ENCODE measurements at places on chromosomes 12 and 14.
A peak's percentile ranks its signal among the peaks of the same experiment; 100 is the strongest.

- DNase-seq = no peak
These were observed 288.2 kb downstream of the PAWR start for GRCh38 chr12:79402606-79403005.

DNA sequence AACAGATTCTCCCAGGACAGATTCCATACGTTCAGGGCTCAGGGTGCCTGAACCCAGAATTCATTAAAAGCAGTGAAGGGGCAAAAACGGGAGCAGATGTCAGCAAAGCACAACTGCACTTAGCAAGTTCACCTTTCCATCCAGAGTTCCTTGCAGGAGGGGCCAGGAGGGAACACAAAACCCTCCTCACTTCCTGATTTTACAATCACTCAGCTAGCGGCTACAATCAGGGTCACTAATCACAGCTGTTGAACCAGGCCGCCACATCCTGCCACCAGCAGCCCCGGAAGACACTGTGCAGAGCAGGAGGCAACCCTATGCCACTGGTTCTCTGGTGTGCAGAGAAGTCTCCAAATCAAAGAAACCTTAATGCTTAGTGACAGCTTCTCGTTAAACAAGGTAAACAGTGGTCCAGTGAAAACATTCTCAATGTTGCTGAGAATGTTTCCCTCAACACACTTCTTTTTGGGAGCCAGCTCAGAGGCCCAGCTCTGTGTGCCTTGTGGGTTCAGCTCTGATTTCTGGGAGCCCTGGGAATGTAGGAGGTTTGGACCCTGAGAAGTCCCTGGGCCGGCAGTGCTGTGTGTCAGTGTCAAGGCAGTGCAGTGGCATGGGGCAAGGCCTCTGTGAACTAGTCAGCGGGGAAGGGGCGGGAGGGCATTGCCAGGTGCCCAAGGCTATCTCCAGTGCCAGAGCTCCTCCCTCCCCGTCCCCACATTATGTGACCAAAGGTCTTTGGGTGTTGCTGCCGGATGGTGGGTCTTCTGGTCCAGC is 54.5 kb downstream of the VCPKMT start:
- DNase-seq = peak; percentile 65

DNA sequence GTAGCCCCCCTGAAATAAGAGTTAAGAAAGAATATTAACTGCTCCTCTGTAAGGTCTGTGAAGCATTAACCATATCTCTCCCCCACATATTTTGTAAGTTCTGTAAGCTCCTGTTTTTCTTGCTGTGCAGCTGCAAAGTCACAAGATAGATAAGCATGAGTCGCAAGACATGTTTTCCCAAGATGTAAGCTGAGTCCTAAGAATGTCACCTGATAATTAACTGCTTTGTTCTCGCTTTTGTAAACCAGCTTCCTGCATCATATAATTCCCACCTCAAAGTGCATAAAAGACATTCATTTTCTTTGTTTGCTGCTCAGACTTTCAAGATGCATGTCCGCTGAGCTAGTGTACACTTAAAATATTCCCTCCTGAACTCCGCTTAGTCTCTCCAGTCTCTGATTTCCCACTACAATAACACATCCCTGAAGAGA is 27.0 kb upstream of the PHC1 start:
- DNase-seq = no peak

- no peak for DNase-seq
These were observed 34.2 kb upstream of the PRMT8 start for GRCh38 chr12:3456809-3457208.

DNA sequence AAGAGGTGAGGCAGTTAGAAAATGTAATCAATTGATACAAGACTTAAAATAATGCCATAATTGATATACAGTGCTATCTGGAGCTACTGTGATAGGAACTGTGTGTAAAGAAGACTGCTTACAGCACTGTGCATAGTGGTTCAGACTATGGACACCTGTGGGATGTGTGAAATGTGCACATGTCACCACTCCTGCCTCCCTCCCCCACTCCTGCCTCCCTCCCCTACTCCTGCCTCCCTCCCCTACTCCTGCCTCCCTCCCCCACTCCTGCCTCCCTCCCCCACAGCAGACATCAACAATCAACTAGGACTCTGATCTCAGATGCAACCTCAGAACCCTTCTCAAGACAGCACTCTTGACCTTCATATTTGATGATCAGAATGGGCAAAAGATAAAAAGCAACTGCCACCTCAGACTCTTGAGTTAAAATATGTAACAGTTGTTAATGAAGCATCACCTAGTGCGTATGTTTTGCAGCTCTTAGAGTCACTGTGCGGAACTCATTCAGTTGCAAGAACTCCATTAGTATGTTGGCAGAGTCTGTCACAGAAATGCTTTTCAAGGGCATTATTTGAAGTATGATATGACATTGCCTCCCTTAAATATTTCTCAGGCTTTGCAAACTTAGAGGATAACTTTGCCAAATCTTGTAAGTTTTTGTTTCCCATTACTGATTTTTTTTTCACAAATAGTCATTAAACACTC is 255.2 kb upstream of the DDHD1 start:
- DNase-seq = no peak

- DNase-seq = no peak
These were observed 2.0 kb upstream of the TNFAIP2 start for GRCh38 chr14:103121121-103121845.

- DNase-seq = no peak
These were observed 335.6 kb downstream of the TMEM121 start for GRCh38 chr14:105861985-105862465.

DNA sequence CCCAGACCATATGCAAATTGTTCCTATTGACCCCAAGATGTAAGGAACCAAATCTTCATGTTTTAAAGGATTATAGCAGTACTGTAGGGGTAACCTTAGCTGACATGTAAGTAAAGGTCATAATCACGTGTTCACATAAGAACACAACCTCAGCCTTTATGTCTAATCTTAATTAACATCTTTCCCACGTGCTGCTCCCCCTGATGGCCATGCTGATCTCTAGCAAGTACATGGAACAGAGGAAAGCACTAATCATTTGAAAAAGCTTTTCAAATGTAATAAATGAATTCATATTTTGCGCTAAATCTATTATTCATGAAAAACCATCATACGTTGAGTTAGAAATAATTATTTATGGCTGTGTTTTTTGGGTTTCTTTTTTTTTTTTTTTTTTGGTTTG is 30.5 kb upstream of the ITPR2 start:
- DNase-seq = no peak

GRCh38 chr14:52922656-52923055 is 28.2 kb downstream of the FERMT2 start:
- DNase-seq = no peak

- DNase-seq = no peak
These were observed 58.1 kb downstream of the ETV6 start for GRCh38 chr12:11707535-11707934.

GRCh38 chr12:70319605-70320004 is 46.5 kb upstream of the KCNMB4 start:
- DNase-seq = no peak

GRCh38 chr12:125890971-125891370 is 825.7 kb downstream of the AACS start:
- no peak for DNase-seq

- no peak for DNase-seq
These were observed 18.3 kb downstream of the SDS start for GRCh38 chr12:113385282-113385882.

DNA sequence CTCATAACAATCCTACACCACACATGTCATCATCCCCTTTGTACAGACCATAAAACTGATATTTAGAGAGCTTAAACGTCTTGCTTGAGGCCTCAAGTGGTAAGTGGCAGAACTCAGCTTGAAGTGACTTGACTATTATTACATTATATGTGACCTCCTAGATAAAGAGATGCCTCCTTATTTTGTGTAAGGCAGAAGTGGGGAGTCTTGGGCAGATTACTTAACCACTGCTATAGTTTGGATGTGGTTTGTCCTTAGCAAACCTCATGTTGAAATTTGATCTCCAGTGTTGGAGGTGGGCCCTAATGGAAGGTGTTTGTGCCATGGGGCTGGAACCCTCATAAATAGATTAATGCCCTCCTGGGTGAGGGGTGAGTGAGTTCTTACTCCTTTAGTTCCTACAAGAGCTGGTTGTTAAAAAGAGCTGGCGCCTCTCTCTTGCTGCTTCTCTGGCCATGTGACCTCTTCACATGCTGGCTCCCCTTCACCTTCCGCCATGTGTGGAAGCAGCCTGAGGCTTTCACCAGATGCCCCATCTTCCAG is 37.4 kb downstream of the RCOR1 start:
- DNase-seq = no peak

- DNase-seq = no peak
These were observed 14.4 kb downstream of the TRHDE start for GRCh38 chr12:72286526-72286925.

- no peak for DNase-seq
These were observed 147.4 kb downstream of the C12orf75 start for GRCh38 chr12:105477873-105478272.

- DNase-seq = no peak
These were observed 165.7 kb downstream of the TBX5 start for GRCh38 chr12:114240288-114240687.

GRCh38 chr14:79056879-79057278 is 886.7 kb downstream of the NRXN3 start:
- DNase-seq = no peak

GRCh38 chr12:60123557-60123956 is 527.7 kb downstream of the SLC16A7 start:
- DNase-seq = no peak

DNA sequence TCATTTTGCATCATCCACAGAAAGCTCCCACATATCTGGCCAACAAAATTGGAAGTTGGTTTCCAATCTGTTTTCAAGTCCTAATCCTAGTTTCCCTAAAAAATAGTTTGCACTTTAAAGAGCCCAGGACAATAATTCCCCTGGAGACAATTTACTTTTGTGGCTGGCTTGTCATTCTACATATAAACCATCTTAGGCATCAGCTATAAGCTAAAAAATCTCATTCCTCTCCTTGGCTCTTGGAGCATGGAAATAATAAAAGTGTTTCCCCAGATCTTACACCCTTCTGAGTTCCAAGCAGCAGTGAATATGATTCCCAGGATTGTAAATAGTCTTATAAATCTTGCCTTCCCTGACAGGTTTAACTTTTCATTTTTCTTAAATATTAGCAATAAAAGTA is 89.1 kb upstream of the NUDT4 start:
- no peak for DNase-seq

GRCh38 chr14:54894995-54895394 is 7.6 kb downstream of the GCH1 start:
- no peak for DNase-seq

DNA sequence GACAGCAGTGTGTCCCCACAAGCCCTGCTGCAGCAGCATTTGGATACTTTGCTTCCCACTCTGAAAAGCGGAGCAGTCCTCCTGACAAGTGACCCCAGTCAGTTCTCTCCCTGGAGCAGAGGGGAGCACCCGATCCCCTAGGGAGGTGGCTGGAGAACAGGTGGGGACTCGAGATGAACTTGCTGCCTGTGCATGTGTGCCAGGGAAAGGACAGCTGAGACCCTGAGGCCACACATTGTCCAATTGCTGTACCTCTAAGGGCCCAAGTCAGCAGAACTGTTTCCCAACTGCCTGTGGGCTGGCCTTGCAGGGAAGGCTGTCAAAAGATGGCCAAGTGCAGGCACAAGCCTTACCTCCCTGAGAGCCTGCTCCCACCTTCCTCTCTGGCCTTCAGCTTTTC is 55.1 kb downstream of the IFT43 start:
- no peak for DNase-seq

DNA sequence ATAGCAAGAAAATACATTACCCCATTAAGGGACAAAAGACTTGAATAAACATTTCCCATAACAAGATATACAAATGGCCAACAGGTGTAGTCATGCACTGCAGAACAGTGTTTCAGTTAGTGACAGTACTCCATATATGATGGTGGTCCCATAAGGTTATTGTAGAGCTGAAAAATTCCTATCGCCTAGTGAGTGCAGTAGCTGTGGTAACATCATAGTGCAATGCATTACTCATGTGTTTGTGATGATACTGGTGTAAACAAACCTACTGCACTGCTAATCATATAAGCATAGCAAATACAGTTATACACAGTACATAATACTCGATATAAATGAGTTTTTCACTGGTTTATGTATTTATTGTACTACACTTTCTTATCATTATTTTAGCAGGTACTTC is 168.7 kb downstream of the C12orf75 start:
- DNase-seq = no peak

GRCh38 chr12:49661191-49661590 is 37.8 kb downstream of the PRPF40B start:
- no peak for DNase-seq

- DNase-seq = no peak
These were observed 1154.8 kb downstream of the TMEM121 start for GRCh38 chr14:106681161-106681560.

DNA sequence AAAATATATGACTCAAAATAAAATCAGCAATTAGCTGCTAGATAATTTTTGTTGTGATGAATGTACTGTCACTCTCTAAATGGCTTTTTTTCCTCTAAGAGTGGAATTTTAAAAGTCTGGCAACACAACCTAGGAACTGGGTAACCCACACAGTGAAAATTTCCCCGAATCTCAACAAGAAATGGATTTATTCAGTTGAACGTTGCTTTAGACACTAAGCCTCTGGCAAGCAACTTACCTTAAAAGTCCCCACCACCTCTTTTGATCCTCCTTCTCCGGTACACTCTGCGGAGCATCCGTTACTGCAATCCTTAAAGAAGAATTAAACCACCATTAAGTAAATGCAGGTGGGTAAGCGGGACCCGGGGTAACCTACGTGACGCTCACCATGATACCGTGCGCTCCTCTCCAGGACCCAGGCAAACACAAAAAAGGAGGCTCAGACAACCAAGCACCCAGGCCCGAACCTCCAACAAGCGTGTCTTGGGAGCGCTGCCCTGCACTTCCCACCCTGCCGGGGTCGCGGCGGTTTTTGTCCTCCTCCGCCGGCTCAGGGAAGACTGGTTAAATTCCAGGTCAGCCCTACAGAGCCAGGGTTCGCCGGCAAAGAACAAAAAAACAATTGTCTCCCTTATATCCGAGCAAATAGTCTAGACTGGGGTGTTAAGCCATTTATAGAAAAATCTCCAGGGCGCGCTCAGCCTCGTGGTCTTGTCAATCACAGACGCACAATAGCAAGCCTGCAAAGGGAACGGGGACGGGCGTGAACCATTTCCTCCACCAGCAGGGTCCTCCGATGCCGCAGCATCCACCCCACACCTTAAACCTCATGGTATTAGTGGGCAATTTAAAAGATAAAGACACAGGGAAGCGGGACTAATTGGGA is 47.1 kb downstream of the BCAT1 start:
- DNase-seq = no peak

GRCh38 chr14:29955087-29955486 is 27.4 kb upstream of the PRKD1 start:
- no peak for DNase-seq

- no peak for DNase-seq
These were observed 22.1 kb downstream of the MOK start for GRCh38 chr14:102282751-102283465.

DNA sequence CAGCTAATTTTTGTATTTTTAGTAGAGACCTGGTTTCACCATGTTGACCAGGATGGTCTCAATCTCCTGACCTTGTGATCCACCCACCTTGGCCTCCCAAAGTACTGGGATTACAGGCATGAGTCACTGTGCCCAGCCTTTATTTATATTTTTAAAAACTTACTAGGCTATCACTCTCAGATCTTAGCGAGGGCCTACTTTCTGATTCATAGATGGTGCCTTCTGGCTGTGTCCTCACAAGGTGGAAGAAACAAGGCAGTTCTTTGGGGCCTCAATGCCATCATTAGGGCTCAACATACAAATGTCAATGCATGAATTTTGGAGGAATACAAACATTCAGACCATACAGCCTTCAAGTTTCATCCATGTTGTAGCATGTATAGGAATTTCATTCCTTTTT is 2.4 kb upstream of the DGLUCY start:
- no peak for DNase-seq

GRCh38 chr12:87812030-87812429 is 217.2 kb downstream of the C12orf50 start:
- DNase-seq = no peak
